Activated T-cell treated with anti-CD3 and anti-CD28 coated beads, Interleukin-2, amount 50 U/mL, for 72 hours (primary cell): ENCODE measurements at places on chromosomes 11 and 22.

DNA sequence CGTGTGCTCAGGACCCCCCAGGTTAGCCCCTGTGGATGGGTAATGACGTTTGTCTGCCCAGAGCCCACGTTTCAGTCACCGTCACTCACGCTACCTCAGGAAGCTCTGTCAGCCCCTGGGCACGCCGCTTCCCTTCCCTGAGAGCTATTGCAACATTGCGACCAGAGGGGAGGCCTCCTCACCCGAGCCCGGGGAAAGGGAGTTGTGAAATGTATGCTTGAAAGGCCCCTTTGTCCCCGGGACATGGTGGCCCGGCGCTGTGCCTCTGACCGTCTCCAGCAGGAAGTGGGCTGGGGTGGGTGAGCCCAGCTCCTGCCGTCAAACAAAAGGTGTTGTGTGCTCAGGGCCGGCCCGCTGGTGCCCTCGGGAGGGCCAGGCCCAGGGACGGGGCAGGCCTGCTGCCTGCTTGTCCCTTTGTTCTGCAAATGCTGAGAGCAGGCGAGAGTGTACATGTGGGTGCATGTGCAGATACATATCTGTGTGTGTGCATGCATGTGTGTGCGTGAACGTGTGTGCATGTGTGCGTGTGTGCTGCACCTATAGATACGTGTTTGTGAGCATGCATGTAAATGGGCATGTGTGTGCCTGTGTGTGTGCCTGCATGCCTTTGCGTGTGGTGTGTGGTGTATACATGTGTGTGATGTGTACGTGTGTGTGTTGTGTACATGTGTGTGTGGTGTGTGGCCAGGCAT lies 1125.0 kb downstream of the BRD1 start:
- DNase-seq, result no peak

- DNase-seq, result no peak
These were observed 65.5 kb upstream of the ARFGAP3 start for GRCh38 chr22:42922374-42923191.

- DNase-seq, result no peak
These were observed 1.1 kb downstream of the MB start for GRCh38 chr22:35616043-35616442.

DNA sequence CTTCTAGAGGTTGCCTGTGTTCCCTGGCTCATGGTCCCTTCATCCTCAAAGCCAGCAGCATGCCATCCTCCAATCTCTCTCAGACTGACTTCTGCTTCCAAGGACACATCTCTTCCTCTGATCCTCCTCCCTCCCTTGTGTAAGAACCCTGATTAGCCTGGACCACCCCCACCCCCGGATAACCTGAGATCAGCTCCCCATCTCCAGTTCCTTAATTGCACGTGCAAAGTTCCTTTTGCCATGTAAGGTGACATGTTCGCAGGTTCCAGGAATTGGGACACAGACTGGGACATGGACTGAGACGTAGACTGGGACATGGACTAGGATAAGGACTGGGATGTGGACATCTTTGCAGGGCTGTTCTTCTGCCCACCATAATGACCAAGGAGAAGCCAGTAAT lies 925.3 kb downstream of the TBC1D22A start:
- DNase-seq, result no peak

DNA sequence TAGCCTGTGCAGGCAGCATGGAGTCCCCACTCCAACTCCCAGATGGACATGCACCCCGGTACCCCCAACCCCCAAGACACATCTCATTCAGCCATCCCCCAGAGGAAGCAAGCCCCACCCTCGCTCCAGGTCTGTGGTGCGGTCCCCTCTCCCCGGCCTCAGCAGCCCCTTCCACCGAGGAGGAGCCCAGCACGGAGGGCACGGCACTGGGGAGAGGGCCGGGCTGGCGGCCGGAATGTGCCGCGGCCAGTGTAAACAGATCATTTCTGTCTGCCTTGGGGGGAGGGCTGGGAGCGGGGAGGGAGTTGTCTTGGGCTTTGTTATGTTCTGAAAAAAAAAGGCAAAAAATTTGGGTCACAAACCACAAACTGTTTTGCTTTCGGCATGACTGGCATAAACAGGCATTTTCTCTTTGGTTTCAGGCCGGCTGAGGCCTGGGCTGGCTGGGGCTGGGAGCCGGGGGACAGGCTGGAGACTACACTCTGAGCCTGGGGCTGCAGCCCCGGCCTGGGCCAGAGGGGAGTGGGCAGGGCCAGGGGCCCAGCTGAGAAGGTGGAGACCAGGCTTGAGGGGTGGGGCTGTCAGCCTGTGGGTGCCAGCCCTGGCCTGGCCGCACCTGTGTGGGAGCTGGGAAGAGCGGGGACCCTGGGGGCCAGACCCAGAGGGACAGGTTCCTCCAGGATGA lies 16.8 kb downstream of the IGF2 start:
- DNase-seq, result no peak

GRCh38 chr11:82671451-82671850 lies 62.2 kb downstream of the FAM181B start:
- DNase-seq, result no peak

DNA sequence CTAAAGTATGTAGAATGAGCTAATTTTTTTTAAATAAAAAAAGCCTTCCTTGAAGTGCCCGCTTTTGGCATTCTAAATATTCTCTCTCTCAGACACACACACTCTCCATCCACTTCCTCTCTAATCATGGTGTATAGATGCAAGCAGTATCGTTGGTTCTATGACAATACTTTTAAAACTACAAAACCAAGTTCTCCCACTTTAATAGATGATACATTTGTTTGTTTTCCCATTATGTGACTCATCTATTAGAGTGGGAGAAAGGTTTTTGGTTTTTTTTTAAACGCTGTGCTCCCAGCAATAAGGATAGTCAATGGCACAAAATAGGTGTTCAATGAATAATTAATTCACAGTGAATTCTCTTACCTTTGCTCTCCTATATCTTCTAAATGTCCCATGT lies 44.6 kb downstream of the FZD4 start:
- DNase-seq, result no peak

- no peak for DNase-seq
These were observed 9.1 kb downstream of the SLN start for GRCh38 chr11:107702723-107703122.

DNA sequence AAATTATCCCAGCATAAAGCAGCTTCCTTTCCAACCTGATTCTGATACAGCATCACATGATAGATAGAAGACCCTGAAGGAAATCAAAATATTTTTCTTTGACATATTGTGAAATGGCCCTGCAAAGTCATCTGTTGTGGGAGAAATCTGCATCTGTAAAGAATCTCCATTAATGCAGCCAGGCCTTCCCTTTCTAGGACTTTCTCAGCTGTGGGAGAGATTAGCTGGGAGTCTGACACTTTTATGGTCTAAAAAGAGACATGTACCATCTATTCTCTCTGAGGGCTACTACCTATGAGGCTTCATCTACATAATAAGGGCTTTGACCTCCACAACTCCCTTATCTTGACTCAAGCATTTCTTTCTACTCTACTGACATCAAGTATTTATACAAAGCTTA lies 238.1 kb downstream of the SWAP70 start:
- no peak for DNase-seq

DNA sequence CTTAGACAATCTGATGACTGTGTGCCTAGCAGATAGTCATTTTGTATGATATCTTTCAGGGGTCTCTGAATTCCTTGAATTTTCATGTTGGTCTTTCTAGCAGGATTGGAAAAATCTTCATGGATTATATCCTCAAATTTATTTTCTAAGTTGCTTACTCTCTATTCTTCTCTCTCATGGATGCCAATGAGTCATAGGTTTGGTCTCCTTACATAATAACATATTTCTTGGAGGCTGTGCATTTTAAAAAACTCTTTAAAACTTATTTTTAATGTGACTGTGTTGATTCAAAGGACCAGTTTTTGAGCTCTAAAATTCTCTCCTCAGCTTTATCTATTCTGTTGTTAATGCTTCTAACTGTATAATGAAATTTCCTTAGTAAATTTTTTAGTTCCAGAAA lies 198.7 kb downstream of the AASDHPPT start:
- DNase-seq, result no peak

DNA sequence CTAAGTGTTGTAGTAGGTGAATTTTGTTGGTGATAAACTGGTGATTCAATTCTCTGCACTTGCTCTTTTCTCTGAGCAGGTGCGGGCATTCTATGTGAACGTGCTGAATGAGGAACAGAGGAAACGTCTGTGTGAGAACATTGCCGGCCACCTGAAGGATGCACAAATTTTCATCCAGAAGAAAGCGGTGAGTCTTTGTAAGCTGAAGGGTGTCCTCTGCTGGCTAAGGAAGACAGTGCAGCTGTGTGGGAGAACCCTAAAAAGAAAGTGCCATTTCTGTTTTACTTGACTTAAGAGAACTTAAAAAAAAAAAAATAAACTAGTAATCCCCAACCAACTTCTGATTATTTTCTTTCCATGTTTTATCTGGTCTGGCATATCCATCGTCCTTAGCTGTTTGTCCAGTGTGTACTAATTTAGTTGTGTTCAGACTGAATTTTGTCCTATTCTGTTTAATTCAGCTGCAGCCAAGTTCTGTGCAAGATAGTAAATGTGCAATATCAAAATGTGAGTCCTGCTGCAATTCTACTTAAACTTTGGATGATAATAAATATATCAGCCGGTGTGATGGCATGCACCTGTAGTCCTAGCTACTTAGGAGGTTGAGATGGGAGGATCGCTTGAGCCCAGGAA lies 29.6 kb downstream of the CAT start:
- peak; percentile 46 for DNase-seq

GRCh38 chr11:102435688-102436087 lies 16.9 kb downstream of the TMEM123 start:
- DNase-seq, result no peak

DNA sequence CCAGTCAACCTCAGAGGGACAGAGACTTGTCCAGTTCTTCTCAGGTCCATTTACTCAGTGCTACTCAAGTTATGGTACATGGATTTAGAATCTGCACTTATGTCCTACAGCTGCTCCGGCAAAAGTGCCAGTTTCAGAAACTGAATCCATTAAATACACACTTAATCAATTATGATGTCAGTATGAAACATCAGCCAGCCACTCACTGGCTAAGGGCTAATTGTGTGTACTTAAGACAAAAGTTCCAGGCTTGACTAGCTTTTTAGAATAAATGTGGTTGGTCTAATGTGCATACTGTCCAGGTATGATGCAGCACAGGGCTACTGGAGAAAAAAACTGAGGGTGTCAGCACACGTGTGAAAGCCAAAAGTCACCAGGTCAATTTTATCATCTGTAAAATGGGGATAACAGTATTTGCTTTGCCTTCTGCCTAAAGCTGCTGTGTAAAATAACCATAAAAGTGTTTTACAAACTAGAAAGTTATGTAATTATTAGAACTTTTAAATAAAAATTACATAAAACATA lies 55.4 kb upstream of the CYP2D6 start:
- DNase-seq, result no peak

GRCh38 chr11:24819006-24819405 lies 322.2 kb downstream of the LUZP2 start:
- no peak for DNase-seq
